T-helper 2 cell (primary cell): ENCODE measurements at places on chromosomes 2 and 18.

- no peak for DNase-seq
Observed at GRCh38 chr2:175008009-175008408, 2.8 kb upstream of the CHN1 start.

GRCh38 chr2:150621526-150622213 is 134.2 kb upstream of the RND3 start:
- no peak for DNase-seq

DNA sequence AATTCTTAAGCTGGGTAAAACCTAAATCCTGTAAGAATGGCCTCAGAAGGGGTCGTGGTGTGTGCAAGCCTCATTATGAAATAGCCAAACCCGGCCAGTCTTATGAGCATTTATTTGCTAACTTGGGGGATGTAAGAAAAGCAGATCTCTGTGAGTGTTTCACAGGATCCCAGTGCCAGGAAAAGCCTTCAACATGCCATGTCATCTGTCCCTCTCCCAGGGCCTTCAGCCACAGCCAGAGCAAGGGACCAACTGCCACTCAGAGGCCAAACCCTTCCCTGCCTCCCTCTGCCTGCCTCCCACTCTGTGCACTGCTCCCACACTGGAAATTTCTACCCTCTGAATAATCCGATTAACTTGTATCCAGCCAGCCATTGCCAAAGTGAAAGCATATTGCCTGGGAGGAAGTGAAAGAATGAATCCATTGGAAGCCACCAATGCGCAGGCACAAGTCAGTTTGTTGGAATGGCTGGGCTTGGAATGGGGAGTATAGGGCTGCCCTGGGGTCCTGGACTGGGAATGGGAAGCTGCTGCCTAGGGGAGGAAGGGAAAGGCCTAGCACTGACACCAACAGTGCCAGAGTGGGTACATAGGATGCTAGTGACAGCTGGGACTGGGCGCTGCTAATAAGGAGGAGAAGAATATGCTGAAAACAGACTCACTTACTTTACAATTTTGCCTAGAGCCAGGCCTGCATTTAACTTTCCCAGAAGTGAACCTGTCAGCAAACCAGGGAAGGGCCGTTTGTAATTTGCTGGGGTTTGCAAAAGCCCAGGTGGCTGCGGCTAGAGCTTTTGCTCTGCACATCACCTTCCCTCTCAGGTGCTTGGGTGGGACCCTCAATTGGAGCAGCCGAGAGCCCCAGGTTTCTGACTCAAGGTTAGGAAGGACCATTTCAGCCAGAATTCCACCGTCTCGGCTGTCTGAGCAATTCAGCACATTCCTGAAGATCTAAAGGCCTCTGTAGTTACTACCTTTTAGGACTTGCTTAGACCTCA is 146.6 kb upstream of the NCK2 start:
- no peak for DNase-seq

DNA sequence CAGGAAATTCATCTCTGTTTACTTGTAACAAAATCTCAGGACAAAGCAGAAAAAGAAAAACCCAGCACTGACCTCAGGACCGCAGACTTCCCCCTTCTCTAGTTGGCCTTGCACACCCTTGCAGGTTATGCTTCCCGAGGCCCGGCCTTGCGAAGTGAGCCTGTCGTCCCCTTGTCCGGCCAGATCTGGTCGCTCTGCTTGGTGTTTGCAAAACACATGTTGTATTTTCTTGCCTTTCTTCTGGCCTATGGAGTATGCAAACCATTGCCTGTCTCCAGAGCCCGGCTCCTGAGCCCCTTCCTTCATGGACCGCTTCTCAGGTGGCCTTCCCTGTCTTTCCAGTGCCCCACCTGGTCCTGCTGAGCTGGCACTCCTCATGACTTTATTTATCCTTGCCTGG is 4.8 kb downstream of the IMPA2 start:
- DNase-seq: no peak

GRCh38 chr18:36155851-36156757 is 26.4 kb downstream of the ELP2 start:
- DNase-seq: no peak

DNA sequence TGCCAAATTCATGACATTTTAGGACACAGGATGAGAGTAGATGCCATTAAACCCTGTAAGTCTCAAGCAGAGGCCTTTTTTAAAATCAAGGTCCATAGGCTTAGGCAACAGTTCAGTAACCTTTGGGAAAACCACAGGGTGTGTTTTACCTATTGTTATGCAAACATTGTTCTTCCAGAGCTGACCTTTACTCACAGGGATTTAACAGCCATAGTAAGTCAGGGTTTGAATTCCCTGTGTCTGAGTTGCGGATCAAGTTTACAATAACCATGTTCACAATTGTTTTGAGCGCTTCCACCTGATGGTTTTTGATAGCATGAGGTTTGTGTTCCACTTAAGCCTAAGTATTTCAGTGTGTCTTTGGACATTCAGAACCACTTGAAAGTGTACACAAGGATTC is 160.1 kb upstream of the BOD1L2 start:
- no peak for DNase-seq

DNA sequence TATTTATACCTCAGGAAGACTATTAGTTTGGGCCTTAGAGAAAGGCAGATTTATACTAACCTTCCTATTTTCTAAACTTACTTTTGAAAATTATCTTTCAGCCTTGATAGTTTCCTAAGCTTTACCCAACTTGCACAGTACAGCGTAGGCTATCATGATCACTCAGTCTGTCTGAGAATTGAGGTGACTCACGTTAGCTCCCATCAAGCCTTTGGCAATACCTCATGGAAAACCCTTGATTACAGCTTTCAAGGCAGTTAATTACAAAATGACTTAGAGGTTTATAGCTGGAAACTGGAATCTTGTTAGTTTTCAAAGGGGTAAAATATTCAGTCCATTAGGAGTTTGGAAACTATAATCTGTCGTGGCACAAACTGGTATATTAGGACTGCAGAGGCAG is 26.4 kb upstream of the ARMC9 start:
- DNase-seq: no peak

GRCh38 chr2:55169915-55170314 is 62.2 kb downstream of the CLHC1 start:
- DNase-seq: no peak
